B cell (primary cell): ENCODE measurements at places on chromosomes 3 and 15.

DNA sequence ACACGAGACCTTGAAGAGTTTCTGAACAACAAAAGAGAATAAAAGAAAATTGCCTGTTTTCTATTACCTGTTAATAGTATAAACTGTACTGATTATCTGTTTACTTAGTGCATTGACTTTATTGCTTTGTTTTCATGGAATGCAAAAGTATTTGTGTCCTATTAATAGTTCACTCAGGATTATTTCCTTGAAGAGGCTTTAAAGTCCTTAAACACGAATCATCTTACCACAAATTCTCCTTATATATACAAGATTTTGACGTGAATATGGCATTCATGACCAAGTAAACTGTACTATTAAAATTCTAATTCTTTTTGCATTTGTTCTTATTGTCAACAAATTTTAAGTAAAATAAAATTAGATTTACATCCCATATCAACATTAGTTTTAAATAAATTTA, 513.0 kb downstream of the NTRK3 start:
- DNase-seq = no peak

DNA sequence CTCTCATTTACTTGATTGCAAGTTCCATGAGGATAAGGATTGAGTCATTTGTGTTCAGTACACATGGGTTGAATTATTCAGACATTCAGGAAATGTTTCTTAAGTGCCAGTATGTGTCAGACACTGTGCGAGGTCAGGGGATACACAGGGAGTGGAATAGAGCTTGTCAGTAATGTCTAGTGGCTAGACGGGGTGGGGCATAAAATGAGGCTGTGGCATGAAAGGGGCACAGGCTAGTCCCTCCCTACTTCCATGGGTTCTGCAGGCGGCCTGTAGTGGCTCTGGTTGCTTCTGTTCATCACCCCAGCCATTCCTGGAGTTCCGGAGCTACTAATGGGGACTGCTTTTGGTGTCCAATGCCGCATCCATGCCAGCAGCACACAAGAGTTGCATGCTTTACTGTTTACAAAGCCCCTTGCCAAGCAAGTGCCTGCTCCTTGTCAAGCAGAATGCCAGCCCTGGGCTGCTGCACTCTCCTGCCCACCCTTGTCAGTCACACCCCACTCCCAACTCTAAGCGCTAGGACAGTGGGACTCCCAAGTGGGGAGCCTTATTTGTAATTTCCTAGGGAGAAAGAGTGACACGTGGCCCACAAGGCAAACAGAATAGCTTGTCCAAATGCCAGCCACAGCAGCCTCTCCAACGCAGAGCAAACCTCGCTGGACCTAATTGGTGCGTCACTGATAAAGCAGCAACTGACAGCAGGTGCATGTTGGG, 70.8 kb downstream of the RAB11A start:
- no peak for DNase-seq

DNA sequence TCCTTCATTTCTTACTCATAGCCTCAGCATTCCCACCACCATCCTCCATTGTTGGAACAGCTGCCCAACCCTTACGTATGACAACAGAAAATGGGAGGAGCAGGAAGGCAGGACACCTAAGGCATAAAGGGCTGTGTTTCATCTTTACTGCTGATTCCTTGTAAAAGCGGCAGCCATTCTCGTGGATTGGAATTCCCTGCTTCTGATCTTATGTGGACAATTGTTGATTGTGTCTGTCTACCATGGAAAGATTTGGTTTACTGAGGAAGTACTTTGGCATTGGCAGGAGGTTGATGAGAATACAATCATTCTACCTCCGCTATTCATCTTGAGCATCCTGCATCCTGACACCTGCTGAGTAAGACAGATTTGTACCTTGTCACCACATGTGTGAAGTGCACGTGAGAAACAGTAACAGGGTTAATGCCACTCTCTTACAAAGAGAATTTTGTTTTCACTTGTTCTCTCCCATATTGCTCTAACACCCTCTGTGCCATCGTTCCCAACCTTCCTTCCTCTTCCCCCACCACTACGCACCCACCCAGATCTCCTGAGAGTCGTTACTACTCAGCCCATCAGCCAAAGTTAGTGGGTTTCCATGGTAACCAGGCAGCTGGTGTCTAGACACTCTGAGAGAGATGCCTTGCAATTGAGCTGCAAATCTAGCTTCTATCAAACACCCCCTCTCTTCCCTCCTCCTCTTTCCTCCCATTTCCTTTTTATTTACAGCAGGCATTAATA, 75.7 kb downstream of the GAP43 start:
- peak; percentile 21 for DNase-seq

- DNase-seq = no peak
These were observed 69.9 kb upstream of the GATM start for GRCh38 chr15:45448066-45448915.

DNA sequence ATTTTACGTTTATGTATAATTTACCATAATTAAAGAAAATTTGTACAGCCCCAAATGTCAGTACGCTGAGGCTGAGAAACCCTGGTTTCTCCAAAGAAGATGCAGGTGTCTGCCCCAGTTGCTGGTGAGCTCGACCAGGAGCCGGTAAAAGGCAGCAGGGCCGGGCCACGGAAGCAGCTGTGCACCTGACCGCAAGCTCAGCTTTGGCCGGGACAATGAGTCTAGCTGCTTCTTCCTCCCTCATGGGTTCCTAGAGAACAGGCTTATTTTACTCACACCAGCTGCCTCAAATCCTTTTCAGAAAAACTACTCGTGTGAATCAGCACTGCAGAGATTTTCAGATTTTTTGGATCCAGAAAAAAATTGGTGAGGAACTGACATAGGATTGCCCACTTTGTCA, 18.0 kb upstream of the ZXDC start:
- DNase-seq = no peak
